ENCODE measurements at places on chromosomes 16 and 17.
A peak's percentile ranks its signal among the peaks of the same experiment; 100 is the strongest.

GRCh38 chr17:82367724-82368524 lies 3.6 kb upstream of the UTS2R start:
- peak; percentile 63 for DNase-seq

GRCh38 chr16:57647136-57647875 lies 18.9 kb downstream of the ADGRG1 start:
- no peak for DNase-seq

DNA sequence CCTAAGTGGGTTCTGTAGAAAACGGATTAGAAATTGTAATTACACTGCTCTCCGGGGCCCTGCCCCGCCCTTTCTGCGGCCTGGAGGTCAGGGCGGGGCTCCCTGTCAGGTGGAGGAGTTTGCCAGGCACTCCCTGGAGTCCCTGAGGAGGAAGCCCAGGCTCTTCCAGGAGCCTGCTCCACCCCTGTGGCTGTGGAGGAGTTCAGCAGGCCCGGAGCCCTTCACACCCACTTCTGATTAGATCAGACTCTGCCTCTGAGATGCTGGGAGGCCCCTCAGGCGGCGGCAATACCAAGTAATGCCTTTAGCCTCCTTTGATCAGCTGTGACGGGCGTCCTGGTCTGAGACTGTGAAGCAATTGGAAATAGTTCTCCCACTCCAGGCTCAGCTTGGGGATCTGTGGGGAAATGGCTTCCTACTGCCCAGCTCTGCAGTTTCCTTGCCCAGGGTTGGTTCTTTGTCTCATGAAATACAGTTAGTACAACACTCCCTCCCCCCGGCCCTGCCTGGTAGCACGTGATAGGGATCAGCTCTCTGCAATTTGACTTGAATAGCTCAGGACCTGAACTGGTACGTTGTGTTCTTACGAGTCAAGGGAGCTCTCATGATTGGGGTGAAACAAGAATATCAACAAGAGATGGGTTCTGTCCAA lies 22.3 kb downstream of the BAIAP2 start:
- DNase-seq, result peak; percentile 1

DNA sequence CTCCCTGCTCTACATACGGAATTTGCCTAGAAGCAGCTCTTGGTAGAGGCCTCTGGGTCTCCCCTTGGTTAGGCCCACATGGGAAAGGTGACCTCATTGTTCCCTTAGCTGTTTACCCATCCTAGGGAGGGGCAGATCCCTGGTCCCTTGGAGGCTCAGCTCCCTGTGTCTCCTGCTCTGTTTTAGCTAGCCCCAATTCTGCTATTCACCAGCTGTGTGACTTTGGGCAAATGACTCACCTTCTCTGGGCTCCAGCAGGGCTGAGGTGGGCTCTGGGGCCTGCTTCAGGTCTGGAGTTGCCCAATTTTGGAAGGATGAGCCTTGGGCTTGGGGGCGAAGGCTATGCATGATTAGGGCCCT lies 3.9 kb downstream of the ABCC3 start:
- DNase-seq, result no peak

DNA sequence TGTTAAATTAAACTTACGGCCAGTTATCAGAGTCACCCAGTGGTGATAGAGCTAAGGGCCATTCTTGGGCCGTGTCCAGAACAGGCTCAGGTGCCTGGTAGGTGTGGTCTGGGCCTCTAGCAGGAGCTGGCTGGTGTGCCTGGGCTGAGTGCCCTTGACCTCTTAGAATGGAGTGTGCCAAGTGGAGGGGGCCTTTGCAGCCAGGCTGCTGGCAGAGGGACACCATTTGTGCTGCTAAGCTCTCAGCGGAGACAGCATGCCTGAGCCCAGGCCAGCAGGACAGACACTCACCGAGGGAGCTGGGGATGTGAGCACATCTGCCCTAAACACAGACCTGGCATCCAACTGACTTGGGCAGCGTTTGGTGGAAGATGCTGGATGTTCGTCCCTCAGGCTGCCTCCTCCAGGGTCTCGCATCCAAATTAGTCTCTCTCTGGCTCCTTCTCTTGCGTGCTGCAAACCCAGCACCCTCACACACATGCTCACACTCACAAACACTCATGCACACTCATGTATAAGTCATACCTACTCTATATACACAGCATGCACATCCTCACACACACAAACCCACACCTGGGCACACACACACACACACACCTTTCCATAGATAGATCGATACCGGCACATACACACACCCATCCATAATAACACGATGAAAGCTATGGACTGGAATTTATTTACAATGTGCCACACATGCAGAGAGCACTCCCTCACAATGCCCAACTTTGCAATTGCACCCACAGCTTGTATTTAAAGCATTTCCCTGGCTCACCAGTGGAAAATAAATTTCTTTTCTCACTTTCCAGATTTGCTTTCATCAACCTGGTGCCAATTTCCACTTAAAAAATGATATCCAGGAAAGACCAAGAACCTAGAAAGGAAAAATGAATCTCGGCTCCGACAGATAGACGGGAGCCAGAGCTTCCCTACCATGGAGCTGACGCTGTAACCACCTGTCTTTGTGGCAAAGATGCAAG lies 33.6 kb upstream of the CDH5 start:
- no peak for DNase-seq

GRCh38 chr16:82684256-82684655 lies 57.5 kb downstream of the CDH13 start:
- no peak for DNase-seq

GRCh38 chr17:47145351-47145750 lies 43.7 kb downstream of the CDC27 start:
- DNase-seq, result no peak

DNA sequence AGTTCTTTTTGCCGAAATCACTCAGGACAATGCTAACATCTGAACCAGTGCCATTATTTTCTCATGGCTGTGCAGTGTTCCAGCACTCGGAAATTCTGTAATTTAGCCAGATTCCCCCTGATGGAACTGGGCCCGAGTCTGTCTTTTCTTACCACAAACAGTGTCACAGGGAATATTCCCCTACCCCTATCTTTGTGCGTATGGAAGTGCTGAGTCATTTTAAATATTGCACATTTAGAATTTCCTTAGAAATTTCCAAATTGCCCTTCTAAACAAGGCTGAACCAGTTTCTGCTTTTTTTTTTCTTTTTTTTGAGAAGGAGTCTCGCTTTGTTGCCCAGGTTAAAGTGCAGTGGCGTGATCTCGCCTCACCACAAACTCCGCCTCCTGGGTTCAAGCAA lies 88.0 kb upstream of the CREBBP start:
- no peak for DNase-seq

DNA sequence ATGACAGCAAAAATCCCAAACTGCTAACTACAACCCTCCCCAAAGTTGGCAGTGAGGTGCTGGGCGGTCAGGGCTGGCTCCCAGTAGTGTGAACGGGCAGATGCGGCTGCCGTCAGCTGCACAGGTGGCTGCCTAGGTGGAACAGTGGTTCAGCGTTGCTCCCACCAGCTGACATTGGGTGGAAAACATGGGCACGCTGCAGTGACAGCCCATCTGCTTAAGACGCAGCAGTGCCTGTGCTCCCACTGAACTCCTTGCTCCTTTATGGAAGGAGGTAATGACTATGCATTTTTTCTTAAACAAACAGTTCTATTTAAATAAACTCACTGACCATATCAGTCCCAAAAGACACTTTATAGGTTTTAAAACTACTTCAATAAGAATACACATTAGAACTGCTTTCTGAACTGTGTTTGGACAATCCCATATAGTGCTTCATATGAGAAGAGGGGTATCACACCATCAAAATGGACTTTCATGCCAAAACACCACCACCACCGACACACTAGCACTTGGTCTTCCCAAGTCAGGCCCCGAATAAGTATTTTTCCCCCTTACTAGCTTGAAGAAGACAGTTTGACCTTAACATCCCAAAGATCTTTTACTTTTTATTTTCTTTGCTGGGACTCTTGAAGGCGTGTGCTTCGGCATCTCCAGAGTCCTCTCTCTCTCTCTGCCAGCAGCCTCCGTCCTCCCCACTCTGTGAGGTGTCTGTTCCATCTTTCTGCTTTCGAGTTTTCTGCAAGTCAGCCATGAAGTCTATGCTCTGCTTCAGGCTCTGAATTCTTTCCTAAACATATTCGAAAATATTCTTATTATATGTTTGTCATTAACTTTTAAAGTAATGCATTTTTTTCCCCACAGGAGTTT lies 34.4 kb downstream of the BRD7 start:
- no peak for DNase-seq

- peak; percentile 88 for DNase-seq
Measured at GRCh38 chr16:75379911-75380847, 53.1 kb downstream of the CFDP1 start.

GRCh38 chr17:82599674-82600661 lies 48.3 kb downstream of the WDR45B start:
- DNase-seq, result no peak

DNA sequence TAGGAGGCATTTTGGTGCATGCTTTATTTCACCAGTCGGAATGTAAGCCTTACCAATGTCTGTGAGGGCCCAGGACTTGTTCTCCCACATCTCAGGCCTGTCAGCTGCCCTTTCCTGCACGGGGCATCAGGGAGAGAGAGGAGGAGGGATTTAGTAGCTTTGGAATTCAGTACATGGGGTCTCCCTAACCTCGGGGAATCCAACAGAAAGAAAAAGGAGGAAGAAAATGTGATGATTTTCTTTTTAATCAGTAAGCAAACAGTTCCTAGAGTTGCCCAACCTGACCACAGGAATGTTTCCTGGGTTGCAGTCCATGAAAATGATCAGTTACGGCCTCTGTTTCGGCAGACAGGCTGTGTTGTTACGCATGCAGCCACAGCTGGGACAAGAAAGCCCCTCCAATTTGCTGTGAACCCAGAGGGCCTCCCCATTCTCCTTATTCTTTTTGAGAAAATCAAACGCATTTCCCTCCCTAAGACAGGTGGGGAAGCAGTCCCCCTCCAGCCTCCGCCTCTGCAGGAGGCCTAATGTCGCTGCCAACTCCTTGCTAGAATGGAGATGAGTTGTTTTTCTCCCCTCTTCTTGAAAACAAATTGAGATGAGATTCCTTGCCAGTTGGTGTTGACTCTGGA lies 53.1 kb upstream of the TANGO6 start:
- DNase-seq, result peak; percentile 74

DNA sequence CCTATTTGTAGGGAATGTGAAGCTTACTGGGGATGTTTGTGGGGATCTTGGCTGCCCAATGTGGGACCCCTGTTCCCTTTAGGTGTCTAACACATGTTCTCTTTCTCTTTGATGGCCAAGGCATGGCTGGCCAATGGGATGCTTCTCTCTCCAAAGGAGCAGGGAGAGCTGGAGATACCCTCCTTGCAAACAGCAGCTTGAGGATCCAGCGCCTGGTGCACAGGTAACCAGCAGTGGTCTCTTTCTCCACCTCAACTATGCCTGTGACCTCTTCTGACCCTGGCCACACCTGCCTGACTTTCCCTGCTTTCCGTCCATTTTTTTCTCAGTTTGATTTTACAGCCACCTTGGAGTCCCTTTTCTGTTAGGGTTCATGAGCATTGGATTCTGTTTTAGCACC lies 16.8 kb upstream of the NKD1 start:
- no peak for DNase-seq

- peak; percentile 19 for DNase-seq
Measured at GRCh38 chr16:69112285-69113129, 7.1 kb downstream of the HAS3 start.

GRCh38 chr17:42112552-42113176 lies at the start of gene DHX58:
Gene DHX58 (minus strand): TSS chr17:42112714. CDS start chr17:42111892, 822 bp downstream.
- peak; percentile 93 for DNase-seq

GRCh38 chr16:29962344-29962994 lies 590 bp downstream of the TMEM219 start:
- DNase-seq, result peak; percentile 56

GRCh38 chr17:27078296-27078695 lies 215.6 kb upstream of the WSB1 start:
- DNase-seq, result no peak

DNA sequence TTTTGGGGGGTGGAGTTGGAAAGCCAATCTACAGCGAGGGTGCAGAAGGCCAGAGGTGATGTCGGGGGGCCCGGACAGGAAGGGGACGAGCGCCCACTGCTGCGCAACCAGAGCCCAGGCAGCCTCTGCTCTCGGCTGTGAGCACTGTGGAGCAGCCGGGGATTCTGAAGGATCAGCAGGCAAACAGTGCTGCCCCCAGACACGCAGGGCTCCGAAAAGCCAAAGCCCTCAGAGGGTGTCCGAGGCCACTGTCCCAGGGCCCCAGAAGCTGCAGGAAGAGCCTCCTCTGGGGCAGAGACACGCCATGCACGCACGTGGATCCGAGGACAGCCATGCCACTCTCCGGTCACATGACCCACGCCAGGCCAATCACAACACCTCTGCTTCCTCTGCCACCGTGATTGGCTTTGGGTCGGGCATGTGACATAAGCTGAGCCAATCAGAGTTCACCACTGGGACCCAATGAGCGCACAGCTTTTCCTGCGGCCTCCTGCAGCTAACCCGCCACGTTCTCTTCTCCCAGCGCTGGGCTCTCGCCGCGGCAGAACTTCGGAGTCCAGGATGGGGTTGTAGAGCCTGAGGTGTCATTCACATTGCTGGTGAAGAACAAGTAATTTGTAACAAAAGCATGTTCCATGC lies 40.7 kb downstream of the ACTG1 start:
- no peak for DNase-seq

DNA sequence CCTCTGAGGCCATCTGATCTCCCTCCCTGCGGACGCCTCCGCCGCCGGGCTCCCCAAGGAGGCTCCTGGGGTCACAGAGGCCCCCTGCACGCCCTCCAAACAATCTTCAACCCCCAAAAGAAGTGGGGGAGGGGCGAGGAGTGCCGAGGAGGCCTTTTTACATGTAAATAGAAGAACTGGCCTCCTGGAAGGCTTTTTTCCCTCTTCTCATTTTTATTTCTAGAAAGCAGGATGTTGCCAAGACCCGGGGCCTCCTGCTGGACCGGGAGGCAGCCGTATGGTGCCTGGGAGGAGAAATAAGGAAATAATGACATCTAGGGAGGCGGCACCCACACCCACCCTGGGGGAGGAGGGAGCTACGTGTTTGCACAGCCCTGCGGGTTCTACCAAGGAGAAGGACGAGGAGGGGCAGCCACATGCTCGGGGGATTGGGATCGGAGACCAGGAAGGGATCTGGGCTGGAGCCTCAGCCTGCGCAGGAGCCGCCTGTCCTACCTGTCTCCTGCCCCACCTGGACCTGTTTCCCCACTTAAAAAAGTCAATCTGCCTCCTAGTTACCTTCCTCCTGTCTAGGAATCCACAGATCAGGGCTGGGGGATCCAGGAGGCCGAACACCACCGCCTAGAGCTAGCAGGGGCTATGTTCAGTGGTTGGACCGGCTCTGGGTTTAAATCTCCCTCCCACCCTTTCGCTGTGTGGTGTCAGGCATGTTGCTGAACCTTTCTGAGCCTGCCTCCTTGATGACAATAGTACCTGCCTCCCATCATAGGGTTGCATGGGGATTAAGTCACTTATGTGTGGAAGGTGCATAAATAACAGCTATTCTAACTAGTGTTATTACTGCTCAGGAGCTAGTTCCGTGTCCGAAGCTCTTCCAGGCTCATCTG lies 175.7 kb upstream of the GSE1 start:
- DNase-seq, result peak; percentile 63

- no peak for DNase-seq
Measured at GRCh38 chr17:38617074-38617860, 11.5 kb upstream of the SRCIN1 start.

DNA sequence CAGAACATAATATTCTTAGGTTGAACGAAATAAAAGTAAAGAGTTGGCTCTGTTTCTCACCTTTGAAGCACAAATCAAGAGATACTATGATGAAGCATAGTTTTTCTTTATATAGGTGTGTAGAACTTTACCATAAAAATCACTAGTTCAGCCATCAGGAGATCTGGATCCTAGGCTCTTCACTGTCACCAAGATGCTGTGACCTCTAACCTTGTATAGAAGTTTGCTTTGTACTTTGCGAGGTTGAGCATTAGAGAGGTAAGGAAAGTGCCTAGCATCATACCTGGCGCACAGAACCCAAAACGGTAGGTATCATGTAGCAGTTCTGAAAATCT lies 553 bp upstream of the CDC6 start:
- no peak for DNase-seq

GRCh38 chr17:50684612-50685333 lies 22.9 kb downstream of the ANKRD40 start:
- DNase-seq, result no peak
